Activated CD4-positive, CD25-positive, alpha-beta regulatory T cell treated with anti-CD3 and anti-CD28 coated beads, Interleukin-2, amount 50 U/mL, for 72 hours (primary cell): ENCODE measurements at places on chromosomes 11 and 22.
A peak's percentile ranks its signal among the peaks of the same experiment; 100 is the strongest.

DNA sequence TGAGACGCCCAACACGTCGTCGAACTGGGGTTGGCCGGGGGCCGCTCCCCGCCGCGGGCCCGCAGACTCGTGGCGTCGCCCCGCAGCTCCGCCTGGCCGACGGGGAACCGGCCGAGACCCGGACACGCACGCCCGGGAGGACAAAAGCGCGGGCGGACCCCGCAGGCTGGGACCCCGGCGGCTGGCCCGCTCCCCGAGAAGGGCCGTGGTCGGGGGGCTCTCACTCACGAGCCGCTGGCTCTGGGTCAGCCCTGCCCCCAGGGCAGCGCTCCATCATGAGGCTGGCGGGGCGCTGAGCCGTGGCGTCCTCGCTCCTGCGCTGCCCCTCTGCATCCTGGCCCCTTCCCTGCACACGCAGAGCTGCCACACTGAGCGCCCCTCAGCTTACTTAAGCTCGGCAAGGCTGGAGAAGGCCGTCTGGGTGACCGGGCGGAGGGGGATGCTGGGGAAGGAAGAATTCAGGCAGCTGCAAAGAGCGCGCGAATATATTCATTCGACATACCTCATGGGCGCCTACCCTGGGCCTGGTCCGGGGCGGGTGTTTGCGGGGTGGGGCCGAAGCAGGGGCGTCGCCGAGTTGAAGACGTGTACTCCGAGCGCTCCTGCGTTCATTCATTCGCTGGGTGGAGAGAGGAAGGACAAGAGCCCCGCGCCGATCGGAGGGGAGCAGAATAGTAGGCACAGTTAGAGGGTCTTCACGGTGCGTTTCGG, 579 bp upstream of the CYB5R2 start:
- DNase-seq: no peak

- DNase-seq: no peak
These were observed 25.1 kb upstream of the PAMR1 start for GRCh38 chr11:35550374-35551036.

- no peak for DNase-seq
These were observed 44.1 kb upstream of the RFPL3 start for GRCh38 chr22:32313532-32313931.

DNA sequence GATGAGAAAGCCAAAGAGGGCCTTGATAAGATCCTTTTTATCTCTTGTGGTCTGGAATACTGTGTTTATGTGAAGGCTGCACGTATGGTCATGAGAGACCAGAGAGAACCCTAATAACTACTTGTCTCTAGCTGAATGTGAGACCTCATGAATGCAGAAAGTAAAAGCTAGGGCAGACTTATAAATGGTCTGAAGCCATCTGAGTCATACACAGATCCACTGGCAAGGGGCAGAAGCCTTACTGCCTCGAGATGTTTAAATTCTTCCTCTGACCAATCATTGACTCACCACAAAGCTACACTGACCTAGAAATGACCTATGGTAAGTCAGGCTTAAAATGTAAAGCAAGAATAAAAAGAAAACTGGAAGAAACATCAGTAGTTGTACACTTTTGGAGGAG, 22.7 kb upstream of the OR4B1 start:
- DNase-seq: no peak

GRCh38 chr22:50271519-50271970, 1.4 kb upstream of the MAPK11 start:
- peak; percentile 67 for DNase-seq

- DNase-seq: no peak
These were observed 4.1 kb downstream of the TRABD start for GRCh38 chr22:50189849-50190181.

- DNase-seq: no peak
These were observed 39.4 kb downstream of the GGTLC2 start for GRCh38 chr22:22683668-22684361.

- DNase-seq: no peak
These were observed 114.4 kb downstream of the FBXO7 start for GRCh38 chr22:32589007-32589406.

DNA sequence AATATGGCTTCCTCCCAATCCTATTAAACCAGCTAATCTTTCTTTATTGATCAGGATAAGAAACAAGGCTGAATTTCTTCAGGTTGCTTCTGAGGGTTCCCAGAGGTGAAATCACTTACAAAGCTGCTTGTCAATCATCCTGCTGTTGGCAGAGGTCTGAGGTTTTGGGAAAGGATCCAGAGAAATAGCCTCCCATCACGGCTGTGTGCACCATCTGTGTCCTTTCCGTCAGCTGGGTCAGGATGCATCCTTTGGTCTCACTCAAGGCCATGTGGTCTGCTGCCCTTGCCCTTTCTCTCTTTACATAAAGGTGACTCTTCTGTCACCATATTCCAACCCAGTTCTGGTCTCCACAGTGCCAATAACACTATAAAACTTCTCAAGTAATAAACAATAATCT, 113.4 kb upstream of the TEAD1 start:
- DNase-seq: no peak

GRCh38 chr22:39409516-39410029, 10.0 kb downstream of the TAB1 start:
- DNase-seq: no peak

- no peak for DNase-seq
These were observed 435.1 kb upstream of the DDI1 start for GRCh38 chr11:103601225-103601846.

- DNase-seq: peak; percentile 69
These were observed 504 bp downstream of the CFL1 start for GRCh38 chr11:65857500-65857852.

- no peak for DNase-seq
These were observed 38.4 kb upstream of the KLHL35 start for GRCh38 chr11:75471176-75471973.

DNA sequence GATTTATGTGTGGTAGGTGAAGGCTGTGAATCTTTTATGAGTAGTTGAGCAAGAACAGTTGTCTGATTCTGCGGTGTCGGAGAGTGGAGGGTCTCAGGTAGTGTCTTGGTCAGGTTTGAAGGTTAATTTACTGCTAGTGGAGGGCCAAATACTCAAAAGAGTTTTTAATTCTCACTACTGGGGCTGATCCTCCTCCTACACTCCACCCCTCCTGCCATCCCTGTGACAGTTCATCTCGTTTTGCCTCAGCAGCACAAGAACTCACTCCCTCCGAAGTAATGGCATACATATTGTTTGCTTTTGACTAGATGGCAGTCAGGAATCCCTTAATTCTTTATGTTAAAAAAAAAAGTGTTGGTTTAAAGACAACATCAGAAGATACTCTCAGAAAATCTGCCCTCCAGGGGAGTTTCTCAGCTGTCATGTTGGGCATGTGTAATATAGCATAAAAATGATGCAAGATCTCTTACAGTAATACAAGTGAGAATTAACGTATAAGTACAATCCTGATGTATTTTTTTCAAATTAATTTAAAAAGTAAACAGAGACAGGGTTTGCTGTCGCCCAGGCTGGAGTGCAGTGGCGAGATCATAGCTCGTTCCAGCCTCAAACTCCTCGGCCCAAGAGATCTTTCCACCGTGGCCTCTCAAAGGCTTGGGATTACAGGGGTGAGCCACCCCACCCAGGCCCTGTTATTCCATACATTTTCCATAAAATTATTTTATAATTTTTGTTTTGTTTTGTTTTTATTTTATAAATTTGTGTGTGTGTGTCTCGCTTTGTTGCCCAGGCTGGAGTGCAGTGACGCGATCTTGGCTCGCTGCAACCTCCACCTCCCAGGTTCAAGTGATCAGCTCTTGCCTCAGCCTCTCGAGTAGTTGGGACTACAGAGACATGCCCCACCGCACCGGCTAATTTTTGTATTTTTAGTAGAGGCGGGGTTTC, 1.3 kb downstream of the FAR1 start:
- DNase-seq: no peak

DNA sequence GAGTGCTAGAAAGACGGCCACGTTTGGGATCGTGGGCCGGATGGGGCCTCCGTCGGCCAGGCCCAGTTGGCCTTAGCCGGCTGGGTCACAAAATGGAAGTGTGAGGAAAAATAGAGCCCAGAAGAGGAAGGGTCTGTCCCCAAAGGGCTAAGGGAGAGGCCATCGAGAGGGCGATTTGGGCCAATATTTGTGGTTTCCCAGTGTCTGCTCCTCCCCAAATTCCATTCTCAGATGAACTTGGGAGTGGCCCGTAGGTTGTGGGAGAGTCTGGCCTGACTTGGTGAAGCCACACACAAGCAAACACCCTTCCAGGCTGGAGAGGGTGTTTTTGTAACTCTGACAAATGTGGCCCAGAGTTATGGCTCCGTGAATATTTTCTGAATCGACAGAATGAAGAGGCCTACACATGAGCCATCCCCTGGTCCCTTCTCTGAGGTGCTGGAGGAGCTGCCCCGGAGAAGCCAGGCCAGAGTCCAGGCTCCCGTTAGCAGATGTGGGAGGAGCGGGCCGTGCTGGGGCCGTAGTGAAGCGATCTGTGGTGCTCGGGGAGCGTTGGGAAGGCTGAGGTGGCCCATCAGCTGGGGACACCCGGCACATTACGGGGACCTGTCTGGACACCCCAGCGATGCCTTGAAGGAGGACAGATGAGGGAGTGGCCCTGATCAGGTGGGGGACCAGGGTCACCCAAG, 73.5 kb upstream of the PPARA start:
- no peak for DNase-seq

DNA sequence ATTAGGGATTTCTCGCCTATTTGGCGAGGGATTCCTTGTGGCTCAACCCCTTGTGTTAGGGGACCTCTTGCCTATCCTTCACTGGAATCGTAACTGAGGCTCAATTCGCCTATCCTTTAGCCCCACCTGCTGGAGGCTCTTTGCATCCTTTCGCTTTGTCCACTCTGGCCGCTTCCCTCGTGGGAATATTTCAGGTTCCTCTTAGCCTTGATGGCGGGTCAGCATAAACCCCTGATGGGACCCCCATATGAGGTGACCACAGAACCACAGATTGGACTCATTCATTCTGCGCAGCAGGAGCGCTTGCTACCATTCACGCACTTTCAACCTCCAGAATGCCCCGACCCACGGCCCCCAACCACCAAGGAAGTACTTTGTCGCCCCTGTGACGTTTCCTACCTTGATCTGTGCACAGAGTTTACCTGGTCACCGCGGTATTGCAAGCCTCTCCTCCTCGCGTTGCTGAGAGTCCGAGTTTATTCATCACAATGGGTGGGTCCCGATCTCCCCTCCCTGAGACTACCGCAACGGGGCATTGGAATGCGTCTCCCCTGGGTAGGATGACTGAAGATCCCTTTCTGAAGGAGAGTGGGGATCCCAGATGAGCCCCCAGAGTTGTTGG, at the start of gene OR52N2:
OR52N2 (plus strand) TSS at position 425 of the 622 bp plus-strand sequence. CDS start 11,412 bp downstream, outside the sequence.
- DNase-seq: peak; percentile 65

DNA sequence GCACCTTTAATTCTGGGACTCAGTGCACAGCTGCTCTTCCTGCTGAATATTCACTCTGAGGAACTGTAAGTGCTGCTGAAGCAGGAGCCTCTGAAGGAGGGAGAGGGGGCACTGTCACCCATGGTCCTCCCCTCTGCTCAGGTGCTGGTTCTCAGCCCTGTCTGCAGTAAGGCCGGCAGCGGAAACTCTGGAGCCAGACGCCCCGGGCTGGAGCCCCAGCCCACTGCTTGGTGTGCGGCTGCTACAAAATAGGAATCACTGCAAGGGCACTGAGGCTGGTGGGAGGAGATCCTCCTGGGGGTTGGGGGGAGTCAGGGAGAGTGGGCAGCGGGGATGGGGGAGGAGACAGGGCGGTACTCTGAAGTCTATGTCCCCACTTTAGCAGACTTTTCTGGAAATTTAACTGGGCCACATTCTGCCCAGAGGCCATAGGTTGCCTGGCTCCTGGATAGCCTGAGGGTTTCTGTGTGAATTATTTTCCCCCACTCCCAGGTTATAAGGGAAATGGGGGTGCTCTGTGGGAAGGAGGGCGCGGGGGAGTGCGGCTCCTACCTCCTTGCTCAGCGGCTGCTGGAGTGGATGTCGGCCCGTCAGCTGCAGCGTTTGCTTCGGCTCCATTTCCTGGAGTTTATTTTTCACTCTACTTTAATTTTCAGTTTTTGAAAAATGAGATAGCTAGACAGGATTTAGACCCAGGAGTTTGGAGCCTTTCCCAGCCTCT, 33.6 kb downstream of the TBC1D22A start:
- no peak for DNase-seq

DNA sequence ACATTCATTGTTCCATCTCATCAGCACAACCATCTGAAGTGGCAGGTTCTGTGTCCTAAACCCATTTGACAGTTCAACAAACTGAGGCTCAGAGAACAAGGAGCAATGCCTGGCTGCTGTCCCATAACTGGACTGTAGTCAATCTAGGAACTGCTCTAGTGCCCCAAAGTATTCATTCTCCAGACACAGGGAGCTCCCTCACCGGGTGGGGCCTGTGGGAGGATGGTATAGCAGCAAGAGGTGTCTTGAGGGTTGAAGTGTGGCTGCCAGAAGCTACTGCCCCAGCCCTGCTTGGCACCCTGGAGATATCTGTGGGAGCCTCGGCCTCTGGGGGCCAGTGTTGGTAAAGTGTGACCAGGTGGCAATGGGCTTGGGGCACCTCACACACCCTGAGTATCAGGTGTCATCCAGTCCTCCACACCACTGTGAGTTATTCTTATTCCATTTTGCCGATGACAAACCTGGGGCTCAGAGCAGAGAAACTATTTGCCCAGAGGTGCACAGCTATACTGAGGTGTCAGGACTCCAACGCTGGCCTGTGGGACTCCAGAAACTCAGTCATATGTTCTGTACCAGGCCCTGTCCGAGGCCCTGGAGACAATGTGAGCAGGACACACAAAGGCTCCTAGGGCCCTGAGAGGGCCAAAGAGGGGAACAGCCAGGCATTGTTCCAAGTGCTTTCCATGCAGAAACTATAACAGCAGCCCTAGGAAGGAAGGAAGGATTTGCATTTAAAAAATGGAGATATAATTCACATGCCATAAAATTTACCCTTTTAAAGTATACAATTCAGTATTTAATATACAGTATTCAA, 46.0 kb upstream of the KLHL35 start:
- no peak for DNase-seq

DNA sequence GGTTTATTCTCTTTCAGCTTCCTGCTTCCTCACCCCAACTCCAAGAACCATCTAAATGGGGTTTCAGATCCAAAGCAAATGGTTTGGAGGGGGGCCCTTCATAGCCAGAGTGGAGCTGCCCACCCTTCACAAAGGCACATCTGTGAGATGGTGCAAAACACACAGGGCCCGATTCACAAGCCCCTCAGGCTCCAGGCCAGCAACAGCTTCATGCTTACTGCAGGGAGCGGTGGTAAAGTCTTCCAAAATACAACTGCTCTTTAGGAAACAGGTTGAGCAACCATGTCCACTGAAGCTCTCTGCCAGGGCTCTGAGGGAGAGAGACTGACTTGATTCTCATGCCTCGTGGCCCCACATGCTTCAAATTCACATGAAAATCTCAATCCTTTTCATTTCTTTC, 213.0 kb upstream of the NARS2 start:
- no peak for DNase-seq

GRCh38 chr22:39927544-39927943, 26.7 kb downstream of the GRAP2 start:
- DNase-seq: no peak
